ENCODE measurements at places on chromosomes 11 and 22.
A peak's percentile ranks its signal among the peaks of the same experiment; 100 is the strongest.

DNA sequence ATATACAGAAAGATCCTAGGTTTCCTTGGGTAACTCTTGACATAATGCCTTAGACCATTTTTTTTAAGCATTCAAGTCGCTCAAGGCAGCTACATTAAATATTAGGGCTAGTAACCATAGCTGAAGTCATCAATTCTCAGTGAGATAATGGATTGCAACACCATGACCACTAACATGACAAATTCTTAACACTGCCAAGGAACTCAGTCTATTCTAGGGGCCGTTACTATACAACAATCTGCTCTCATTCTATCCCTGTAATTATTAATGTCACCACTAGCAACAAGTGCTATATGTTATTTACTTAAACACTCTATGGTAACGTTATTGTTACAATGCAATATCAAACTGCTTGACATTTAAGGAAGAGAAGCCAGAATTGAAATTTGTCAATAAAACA, 3.2 kb upstream of the STK33 start:
- peak; percentile 91 for DNase-seq

DNA sequence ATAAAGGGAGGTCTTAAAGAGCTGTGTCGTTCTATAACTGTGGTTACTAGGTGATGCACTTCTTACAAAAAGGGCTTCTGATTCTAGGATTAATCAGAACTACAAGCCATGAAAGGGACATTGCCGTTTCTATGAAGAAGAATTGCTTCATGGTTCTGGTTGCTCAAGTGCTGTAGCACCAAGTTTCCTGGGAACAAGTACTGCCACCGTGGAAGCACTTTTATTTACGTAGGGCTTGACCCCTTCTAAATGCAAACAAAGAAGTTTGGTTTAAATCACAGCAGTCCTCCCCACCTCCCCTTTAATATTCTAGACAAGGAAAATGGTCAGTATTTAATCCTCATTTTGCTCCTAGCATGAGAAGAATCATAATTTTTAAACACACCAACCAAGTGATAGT, 9.8 kb downstream of the YAP1 start:
- peak; percentile 61 for DNase-seq

GRCh38 chr11:78110830-78111229, 28.6 kb downstream of the ALG8 start:
- peak; percentile 40 for DNase-seq

GRCh38 chr11:103609117-103610066, 427.0 kb upstream of the DDI1 start:
- DNase-seq, result peak; percentile 97

DNA sequence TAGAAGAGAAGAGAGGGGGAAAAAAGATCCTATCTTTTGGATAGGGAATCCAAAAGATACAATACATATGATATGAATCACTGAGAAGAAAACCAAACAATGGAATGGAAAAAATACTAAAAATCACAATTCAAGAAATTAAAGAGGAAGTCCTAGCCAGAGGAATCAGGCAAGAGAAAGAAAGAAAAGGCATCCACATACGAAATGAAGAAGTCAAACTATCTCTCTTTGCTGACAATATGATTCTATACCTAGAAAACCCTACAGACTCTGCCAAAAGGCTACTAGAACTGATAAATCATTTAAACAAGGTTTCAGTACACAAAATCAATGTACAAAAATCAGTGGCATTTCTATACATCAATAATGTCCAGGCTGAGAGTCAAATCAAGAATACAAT, 91.4 kb downstream of the EFCAB6 start:
- DNase-seq, result no peak

GRCh38 chr22:32814285-32814860, 12.9 kb downstream of the TIMP3 start:
- no peak for DNase-seq

DNA sequence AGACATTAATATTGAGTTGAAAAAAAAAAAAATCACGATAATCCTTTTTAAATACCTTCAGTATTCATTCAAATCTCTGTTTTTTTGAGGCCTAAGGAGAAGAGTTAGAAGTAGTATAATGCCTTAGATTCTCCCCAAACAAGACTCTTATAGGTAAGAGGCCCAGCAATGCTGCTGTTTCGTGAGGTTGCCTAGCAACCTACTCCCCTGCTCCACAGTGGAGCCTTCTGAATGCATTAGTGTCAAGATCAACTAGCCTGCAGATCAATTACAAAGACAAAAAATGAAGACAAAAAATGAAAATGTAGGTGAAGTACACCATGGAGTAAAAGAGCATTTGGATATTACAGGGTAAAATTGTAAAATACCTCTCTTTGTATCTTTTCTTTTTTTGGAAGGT, 229.8 kb upstream of the LUZP2 start:
- no peak for DNase-seq
